ENCODE measurements at places on chromosomes 2 and 18.

- DNase-seq: no peak
Observed at GRCh38 chr2:33581872-33582271, 17.2 kb downstream of the FAM98A start.

- no peak for DNase-seq
Observed at GRCh38 chr2:233273120-233273519, 21.6 kb downstream of the ATG16L1 start.

- no peak for DNase-seq
Observed at GRCh38 chr2:216070195-216070594, 11.4 kb downstream of the PECR start.

GRCh38 chr2:149009576-149010461, 28.7 kb upstream of the LYPD6B start:
- no peak for DNase-seq

DNA sequence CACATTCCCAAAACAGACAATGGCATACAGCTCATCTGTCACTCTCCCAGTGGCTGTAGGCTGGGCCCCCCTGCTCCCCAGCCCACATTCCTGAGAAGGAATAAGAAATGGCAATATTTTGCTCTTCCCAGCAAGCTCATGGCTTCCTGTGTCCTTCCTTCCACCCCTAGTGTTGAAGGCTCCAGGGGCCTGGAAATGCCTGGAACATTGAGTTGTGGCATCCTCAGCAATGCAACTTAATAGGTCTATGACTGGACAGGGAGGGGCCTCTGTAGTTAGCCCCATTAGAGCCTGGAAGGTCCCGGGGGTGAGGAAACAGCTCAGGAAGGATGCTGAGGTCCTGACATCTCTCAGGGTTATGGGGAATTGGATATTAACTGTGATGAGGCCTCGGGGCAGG, 3.3 kb downstream of the KIF3C start:
- no peak for DNase-seq

DNA sequence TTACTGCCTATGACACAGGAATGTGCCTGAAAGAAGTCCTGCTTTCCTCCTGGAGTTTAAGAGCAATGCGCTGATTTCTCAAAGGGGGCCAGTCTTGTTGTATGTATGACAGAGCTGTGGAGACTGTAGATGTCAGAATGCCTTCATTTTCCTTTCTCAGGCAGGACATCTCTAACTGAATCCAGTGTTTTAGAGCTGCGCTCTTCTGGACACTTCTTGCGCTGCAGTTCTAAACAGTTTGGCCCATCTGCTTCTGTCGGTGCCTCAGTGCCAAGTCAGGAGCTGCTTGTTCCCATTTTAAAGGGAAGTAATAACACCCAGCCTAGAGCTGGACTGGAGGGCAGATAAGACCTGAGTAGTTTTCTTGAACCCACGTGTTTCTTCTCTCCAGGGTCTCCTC, 91.4 kb downstream of the ESCO1 start:
- no peak for DNase-seq

GRCh38 chr2:100614455-100615000, 51.7 kb downstream of the PDCL3 start:
- DNase-seq: no peak

GRCh38 chr2:1246991-1247390, 166.3 kb upstream of the TPO start:
- no peak for DNase-seq

DNA sequence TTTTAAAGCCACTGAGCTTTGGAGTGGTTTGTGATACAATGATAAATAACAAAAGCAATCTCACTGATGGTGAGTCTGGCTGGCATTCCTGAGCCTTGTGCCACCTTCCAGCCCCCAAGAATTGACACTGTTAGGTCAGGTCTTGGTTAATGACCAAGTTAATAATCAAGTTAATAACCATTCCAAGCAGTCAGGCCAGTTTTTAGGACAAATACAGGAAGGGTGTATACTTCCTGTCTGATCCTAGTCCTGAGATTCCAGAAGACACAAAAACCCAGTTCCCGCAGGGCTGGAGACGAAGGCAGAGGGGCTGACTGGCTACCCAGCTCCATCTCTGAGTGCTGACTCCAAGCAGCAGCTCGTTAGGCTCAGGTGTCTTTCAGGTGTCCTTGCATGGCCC, 74.6 kb upstream of the LAPTM4A start:
- no peak for DNase-seq

- no peak for DNase-seq
Observed at GRCh38 chr2:115161081-115161770, 718.8 kb downstream of the DPP10 start.

DNA sequence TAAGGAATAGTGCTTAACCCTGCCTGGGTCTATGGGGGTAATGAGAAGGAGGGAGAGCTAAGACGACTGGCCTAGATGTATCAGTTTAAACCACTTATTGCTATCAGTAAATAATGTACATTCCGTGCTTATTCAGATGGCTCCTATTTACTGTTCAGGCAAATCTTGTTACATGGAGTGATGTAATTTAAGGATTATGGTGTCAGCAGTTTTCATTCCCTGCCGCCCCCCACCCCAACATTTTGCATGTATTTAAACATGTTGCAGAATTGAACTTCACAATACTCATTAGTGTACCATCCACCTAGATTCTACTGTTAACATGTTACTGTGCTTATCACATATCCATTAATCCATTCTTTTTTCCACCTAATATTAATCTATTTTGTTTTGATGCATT, 11.7 kb downstream of the AGPS start:
- no peak for DNase-seq

DNA sequence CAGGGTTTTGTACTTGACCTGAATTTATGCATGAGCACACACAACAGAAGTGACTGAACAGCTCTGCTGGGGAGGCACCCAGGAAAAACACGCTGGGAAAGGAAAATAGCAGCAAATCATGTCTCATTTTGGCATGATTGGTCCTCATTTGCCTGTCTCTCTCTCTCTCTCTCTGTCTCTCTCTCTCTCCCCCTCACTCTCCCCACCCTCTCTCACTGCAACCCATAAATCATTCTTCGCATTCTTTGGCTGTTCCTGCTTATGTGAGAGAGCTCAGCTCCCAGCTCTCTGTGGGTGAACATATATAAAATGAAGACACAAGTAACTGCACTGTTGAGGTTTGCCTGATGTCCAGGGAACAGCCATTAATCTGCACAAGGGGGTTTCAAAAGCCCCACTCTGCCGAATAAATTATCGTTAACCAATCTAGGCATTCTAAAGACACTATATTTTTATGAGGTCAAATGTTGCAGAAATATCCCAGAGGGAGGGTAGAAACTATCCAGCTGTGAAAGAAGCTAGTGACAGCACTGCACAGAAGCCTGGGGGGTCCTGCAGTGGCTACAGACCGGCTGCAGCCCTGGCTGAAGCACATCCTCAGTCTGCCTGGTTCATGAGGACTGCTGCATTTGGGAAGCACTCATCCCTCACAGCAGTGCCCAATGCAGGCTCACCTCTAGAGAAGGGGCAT, 260.3 kb downstream of the AFF3 start:
- no peak for DNase-seq

GRCh38 chr2:118738524-118739308, 108.7 kb downstream of the EN1 start:
- no peak for DNase-seq

GRCh38 chr2:194105358-194105757, 1551.7 kb upstream of the SLC39A10 start:
- no peak for DNase-seq

GRCh38 chr2:231464576-231465540, 574 bp upstream of the NCL start:
- DNase-seq: peak; percentile 98
